CD8-positive, alpha-beta T cell (primary cell): ENCODE measurements at places on chromosomes 6 and 20.
A peak's percentile ranks its signal among the peaks of the same experiment; 100 is the strongest.

- no peak for DNase-seq
Measured at GRCh38 chr6:82246802-82247504, 591 bp downstream of the IBTK start.

- DNase-seq = no peak
Measured at GRCh38 chr6:170313716-170314295, 7.2 kb downstream of the FAM120B start.

GRCh38 chr20:50520222-50520880, 10.2 kb downstream of the PTPN1 start:
- DNase-seq = no peak

DNA sequence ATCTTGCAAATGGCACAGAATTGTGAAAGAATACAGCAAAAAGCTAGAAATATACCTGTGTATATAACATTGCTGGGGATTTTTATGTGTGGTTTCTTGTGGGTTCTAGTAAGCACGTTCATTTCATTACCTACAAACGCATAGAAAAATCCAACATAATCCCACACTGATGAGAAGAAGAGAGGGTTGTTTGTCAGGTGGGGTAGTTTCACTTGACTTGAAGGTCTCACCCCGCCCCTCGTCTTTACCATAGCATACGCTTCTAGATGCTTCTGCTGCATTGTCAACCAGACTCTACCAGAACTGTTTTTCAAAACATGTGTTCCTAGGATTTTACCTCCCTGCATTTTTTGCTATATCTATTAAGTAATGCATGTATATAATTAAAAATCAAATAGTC, 284.1 kb upstream of the TAB2 start:
- DNase-seq = no peak

DNA sequence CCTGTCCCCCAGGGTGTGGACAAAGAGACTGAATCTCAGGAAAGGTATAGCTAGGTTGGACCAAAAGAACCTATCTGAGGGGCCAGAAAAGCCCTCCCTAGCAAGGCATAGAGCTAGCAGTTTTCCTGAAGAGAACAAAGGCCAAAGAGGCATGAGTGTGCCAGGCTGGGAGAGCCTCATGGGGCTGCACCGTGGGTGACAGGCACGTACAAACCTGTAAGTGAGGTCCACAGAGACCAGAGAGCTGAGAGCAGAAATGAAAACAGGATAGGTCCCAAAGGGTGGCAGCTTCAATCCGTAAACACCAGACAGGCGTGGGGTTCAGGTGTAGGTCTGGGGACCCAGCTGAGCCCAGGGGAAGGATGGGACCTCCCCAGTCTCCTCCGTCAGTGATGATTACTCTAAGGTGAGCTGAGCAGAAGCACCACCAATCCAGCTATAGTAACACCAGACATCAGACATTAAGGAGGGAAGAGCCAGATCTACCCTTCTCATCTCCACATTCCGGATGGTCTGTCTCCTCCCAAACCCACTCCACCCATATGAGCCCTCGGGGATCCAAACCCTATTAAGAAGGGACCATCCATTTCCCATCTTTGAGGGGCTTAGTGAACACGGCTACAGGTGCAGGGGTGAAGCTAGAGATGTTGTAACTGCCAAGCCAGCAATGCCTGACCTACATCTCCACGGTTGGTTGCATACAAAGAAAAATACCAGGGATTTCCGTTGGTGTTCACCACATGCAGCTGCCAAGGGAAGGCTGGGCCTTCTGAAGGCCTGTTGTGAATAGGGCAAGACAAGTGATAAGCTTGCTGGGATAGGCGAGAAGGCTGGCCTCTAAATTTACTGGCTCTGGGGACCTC, 38.3 kb downstream of the BCL2L1 start:
- DNase-seq = no peak

GRCh38 chr6:125287718-125288117, 14.0 kb downstream of the HDDC2 start:
- DNase-seq = no peak

DNA sequence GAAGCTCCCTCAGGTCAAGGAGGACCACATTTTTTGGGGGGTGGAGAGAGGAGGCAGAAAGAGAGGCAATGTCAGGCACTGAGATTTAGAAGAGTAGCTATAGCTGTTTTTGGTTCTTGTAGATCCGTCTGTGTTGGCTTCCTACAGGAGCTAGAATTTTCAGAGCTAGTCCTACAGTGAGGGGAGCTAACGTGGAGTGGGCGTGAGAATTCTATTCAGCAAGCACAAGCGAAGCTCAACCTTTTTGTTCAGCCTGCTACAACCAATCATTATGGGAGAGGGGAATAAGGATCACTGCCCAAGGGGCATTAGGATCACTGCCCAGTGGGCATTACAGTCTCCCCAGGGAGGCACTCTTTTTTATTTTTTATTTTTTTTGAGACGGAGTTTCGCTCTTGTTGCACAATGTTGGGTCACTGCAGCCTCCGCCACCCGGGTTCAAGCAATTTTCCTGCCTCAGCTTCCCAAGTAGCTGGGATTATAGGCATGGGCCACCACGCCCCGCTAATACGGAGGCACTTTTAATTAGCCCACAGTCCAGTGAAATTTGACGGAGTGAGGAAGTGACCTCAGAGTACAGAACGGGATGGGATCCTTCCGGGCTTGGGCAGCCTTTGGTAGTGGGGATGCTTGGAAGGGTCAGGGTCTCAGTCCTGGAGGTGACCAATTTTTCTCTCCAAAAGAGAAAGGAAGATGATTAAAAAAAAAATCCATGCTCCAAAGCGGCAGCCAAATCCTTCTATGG, 1.1 kb upstream of the PANK2 start:
- no peak for DNase-seq

DNA sequence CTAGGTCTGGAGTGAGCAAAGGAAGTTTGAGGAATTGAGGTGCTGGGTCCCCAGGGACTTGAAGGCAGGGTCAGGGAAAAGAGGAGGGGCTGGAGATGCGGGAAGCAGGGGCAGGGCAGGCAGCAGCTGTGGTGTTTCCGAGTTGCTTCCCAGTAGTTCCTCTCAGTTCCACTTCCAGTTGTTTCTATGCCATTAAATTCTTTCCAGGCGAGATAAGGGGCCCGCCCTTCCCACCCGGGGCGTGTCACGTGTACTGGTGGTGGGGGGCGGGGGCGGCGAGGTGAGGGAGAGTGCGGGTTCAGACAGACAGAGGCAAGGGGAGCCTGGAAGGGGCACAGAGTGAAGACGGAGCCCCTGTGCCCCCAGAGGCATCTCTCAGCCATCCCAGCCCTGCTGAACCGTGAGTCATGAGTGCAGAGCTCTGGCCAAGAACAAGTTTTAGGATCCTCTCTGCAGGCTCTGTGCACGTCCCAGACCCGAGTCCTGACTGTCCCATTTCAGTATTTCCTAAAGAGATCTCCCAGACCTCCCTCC, 977 bp downstream of the TNXB start:
- no peak for DNase-seq

- DNase-seq = no peak
Measured at GRCh38 chr6:8088886-8089285, 13.5 kb downstream of the EEF1E1 start.

- no peak for DNase-seq
Measured at GRCh38 chr6:110705543-110705942, 109.7 kb downstream of the CDK19 start.

- DNase-seq = no peak
Measured at GRCh38 chr6:84166395-84166794, 61.0 kb downstream of the CEP162 start.

DNA sequence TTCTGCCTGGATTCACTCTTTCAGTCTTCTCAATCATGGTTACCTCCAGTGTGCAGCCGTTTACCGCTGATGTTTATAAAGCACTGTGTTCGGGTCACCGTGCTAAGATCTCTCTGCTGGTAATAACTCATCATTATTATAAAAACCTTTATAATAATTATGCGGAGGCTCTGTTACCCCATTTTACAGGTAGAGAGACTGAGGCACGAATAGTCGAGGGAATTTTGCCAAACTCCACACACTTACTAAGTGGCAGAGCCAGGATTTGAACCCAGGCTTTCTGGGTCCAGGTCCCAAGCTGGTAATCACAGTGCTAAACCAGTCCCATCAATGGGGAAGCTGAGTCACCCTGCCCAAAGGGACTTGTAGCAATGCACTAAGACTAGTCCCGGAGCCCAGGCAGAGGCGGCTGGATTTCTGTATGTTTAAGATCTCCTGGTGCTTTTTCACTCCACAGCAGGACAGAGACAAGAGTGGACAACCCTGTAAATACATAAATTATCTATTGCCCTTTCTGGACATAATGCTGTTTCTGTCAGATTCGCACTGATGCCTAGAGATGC, 48.1 kb downstream of the SYNJ2 start:
- DNase-seq = no peak

- DNase-seq = no peak
Measured at GRCh38 chr20:39036011-39036410, 73.9 kb downstream of the DHX35 start.

DNA sequence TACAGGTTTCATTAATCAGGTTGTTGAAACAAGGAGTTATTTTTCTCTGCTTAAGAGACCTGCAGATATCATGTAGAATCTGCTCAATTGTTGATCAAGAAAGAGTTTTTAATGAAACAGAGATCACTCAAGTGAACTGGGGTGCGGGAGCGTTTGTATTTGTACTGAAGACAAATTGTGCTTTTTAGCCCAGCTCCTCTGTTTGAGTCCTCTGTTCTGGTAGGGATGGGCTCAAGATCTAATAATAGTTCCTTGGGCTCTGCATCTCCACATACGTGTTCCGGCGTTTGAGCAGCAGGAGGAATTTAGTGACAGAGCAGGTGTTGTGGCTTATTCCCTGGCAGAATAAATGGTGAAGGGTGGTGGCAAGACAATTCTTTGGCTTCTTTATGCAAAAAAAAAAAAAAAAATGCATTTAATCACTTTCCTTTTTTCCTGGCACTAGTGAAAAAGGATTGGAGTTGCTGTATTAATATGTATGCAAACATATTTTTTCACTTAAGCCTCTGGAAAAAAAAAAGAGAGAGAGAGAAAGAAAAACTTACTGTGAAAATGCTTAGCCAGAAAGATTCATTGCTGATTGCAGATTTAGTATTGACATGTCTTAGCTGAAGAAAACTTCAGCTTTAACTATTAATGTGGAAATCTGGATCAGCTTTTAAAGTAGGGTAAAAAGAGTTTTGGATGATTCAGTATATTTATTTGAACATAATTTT, 4.0 kb downstream of the CITED2 start:
- DNase-seq = no peak

GRCh38 chr20:49792006-49792405, 20.6 kb upstream of the SLC9A8 start:
- no peak for DNase-seq

- DNase-seq = no peak
Measured at GRCh38 chr6:104642871-104643270, 216.8 kb downstream of the HACE1 start.

DNA sequence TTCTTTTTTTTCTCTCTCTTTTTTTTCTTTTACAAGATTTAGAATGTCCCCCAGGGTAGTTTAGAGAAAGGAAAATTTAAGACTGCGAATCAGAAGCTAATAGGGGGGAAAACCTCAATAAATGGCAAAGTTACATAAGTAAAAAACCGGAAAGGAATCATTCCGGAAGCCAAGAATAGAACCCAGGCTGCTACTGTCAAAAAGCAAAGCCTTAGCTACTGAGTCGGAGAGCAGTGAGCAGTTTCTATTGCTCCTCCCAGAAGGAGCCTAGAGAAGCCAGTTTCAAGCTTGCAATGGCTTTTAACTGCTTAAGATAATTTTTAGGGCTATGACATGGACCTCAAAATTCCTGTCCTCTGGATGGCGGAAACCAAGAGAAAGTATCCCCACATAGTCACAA, 31.6 kb downstream of the SAMD5 start:
- DNase-seq = no peak

- DNase-seq = peak; percentile 51
Measured at GRCh38 chr20:61263084-61263695, 11.1 kb downstream of the CDH4 start.

DNA sequence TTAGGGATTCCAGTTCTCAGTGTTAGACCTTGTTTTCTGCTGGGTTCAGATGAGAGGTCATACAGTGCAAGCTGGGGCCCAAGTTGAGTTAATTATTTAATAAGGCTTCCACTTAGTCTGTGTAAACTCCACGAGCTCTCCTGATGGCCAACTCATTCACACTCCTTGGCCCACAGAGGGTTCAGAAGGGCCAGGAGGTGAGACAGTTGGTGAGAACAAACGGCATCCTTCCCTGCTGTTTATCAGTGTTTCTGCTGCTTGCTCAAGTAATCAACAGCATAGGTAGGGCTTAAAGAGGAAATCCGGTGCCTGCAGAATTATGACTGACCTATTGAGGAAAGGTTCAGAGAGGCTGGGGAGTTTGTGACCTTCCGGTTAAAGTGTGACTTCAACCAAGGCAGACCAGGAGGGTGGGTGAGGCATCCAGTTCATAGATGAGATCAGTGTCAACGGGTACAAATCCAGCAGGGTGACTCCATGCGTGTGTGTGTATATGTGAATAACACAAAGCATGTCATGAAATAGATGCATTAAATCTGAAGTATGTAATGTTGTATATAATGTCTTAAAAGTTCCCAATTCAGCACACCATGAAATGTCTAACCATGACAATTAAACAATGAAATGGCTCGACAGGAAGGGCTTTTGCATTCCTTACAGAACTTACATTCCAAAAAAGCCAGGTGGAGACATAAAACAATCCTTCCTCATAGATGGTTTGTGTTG, 37.4 kb upstream of the BCAS1 start:
- DNase-seq = no peak

- DNase-seq = no peak
Measured at GRCh38 chr20:33113387-33113908, 34.0 kb downstream of the BPIFB4 start.

DNA sequence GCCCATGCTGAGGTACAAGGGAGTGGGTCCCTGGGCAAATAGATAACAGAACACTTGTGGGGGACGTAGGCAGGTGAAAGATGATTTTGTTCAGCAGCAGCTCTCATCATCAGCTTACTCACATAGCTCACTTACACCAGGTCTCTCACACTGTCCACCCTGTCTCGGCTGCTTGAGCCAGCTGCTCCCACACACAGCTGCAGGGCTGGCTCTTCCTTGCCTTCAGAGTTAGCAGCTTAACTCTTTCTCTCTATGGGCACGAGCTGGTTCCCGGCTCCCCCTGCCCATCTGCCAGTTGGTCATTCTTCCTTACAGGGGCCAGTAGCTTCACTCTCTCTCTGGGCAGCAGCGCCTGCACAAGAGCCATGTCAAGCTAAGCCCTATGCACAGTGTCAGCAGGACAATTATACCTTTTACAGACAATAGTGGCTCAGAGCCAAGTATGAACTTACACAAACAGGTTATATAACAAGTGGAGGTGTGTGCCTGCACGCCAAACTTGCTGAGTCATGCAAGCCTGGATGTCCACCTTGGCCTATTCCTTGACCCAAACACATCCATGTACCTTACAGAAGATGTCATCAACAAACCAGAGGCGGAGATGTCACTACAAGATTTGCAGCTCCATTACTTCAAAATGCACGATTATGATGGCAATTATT, 18.7 kb downstream of the ZNF391 start:
- DNase-seq = no peak
